ENCODE measurements at places on chromosomes 2 and 18.

GRCh38 chr2:168208652-168209051 is 38.7 kb downstream of the STK39 start:
- no peak for DNase-seq

DNA sequence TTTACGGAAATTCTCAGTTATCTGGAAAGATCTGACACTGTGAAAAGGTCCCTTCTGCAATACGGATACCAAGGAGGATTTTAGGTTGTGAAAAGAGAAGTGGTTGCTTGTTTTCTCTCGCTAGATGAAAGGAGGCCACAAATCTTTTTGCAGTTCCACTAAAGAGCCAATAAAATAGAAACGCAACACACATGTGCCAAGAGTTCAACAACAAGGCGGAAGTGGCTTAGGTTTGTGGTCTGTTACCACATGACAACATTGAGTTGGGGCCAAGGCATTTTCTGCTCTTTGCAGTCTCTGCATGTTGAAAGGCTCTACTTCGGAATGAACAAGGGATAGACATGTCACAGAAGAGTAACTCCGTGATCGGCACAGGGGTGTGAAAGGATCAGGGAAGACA is 115.7 kb upstream of the OSR1 start:
- peak; percentile 13 for DNase-seq

DNA sequence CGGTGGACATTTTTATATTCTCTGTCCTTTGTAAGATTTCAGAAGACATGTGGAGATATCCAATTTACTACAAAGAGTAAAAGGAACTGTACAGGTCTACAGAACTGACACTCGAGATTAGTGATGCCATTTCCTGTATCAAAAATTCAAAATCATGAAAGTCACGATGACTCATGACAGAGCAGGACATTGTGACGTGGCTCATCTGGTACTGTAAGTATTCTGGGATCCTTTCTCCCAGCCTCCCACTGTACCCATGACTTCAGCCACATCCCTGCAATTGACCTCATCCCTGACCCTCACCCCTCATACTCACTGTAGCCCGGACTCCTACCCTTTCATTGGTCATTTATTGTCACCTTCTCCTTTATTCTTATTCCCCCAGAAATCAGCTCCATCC is 736.5 kb downstream of the EPHA4 start:
- no peak for DNase-seq

DNA sequence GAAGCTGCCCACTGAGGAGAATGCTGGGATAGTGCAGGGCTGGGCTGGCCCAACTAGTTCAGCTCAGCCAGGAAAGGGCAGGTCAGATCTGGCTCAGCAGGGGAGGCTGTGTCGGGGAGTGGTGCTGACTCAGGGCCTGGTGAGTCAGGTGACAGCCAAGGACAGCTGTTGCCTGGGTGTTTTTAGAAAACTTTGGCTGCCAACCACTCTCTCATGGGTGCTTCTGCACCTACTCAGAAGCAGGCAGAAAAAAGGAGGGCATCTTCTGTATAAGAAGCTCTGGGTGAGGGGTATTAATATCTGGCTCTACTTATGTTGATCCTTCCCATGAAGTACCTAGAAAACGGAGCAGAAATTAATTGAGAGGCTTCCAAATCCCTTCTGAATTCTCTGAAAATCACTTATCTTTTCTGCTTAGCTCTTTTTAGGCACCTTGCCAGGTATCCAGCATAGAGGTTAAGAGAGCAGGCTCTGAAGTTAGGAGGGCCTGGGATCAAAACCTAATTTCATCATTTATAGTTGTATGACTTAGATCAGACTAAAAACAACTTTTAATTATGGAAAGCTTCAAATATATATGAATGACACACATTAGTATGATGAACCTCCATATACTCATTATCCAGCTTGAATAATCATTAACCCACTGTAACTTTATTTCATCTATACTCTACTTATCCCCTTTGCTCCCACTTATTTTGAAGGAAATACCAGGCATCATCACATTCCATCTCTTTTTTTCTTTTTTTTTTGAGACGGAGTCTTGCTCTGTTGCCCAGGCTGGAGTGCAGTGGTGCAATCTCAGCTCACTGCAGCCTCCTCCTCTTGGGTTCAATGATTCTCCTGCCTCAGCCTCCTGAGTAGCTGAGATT is 15.5 kb upstream of the RAB10 start:
- DNase-seq, result no peak

- DNase-seq, result no peak
Observed at GRCh38 chr2:149877913-149878312, 290.3 kb upstream of the MMADHC start.

GRCh38 chr18:74990563-74991081 is 218.3 kb downstream of the PTGR3 start:
- no peak for DNase-seq

GRCh38 chr18:354003-354402 is 86.2 kb upstream of the THOC1 start:
- DNase-seq, result no peak

GRCh38 chr2:185279999-185280398 is 458.6 kb upstream of the FSIP2 start:
- DNase-seq, result no peak

DNA sequence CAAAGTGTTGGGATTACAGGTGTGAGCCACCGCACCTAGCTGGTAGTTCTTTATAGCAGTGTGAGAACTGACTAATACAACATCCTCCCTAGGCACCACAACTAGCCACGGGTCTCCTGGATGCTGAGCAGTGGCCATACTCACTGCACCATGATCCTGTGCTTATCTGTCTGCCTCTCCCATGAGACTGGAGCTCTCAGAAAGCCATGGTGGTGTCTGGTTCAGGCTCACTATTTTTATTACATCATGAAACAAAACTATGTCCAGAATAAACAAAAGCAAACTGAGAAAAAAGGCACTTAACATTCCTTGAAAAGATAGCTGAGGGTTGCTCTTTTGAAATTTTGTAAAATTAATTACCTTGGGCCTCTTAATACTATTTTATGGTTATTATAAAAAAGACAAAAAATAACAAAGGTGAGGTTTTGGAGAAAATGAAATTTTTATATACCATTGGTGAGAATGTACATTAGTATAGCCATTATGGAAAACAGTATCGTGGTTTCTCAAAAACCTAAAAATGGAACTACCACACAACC is 90.7 kb upstream of the TFCP2L1 start:
- no peak for DNase-seq

- no peak for DNase-seq
Observed at GRCh38 chr2:234137400-234138014, 87.0 kb downstream of the SPP2 start.

DNA sequence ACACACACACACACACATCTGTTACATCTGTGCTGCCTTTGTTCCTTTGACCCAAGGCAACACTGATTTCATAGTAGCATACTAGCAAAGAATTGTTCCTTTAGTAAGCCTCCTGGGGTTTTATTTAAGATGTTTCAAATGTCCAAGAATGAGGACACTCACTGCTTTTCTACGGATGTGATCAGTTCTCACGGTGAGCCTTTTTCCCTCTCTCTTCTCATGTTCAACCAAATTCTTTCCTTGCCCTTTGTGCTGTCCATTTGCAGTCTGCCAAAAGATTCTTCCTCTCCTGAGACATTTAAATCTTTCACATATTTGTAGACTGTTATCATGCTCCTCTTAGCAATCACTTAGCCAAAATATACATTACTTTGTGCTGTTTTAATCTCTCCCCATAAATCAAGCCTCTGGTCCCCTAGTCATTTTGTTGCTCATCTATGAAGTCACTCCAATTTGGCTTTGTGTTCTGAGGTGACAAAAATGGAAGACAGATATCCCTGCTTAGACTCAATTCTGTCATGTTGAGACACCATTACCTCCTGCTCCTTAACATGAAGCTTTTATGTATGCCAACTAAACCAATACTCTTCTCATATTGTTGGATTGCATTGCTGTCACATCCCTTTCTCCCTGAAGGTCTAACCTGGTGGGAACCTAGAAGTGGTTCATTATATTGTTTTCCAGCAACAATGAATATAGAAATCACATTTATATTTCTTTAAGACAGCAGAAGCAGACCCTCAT is 1605.3 kb upstream of the ACVR2A start:
- no peak for DNase-seq

- no peak for DNase-seq
Observed at GRCh38 chr2:5672749-5673144, 19.4 kb upstream of the SOX11 start.

DNA sequence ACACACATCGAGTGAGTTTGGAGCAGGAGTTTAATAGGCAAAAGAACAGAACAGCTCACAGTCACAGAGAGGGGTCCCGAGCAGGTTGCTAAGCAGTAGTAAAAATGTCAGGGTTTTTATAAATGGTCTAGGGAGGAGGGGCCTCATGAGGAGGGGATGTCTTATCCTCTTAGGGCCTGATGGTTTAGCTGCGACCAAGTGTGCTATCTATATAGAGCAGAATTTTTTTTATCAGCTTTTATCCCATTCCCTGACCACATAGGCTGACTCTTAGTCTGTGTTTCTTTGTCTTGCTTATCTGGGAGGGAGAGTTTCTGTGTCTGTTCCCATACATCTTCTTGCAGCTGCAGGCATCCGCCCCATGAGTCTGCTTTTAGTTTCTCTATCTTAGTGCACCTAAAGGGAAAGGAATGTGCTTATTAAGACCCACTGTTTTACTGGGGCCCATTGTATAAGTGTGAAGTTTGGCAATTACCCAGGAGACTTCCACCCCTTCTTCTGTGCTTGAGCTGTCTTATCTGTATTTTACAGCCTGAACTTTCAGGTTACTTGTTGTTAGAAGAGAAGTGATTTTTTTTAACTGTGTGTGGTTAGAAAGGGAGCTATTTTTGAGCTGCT is 30.4 kb upstream of the GMCL1 start:
- no peak for DNase-seq

- no peak for DNase-seq
Observed at GRCh38 chr2:38619458-38620164, 16.9 kb upstream of the HNRNPLL start.

DNA sequence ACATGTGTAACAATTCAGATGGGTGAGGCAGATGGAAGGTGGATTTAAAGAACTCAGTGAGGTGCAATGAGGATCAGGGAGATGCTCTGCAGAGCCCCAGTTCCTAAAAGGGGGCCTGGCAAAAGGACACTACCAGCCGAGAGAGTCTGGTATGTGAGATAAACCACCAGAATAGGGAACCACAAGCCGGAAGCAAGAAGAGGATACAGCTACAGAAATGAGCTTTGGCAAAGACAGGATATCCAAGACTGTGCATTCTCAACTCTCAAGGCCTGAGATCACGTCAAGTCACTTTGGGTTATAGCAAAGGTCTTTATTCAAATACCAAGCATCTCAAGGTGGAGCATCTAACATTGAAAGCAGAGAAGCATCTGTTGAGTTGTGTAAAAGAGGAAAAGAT is 293.5 kb downstream of the ARHGAP15 start:
- no peak for DNase-seq

DNA sequence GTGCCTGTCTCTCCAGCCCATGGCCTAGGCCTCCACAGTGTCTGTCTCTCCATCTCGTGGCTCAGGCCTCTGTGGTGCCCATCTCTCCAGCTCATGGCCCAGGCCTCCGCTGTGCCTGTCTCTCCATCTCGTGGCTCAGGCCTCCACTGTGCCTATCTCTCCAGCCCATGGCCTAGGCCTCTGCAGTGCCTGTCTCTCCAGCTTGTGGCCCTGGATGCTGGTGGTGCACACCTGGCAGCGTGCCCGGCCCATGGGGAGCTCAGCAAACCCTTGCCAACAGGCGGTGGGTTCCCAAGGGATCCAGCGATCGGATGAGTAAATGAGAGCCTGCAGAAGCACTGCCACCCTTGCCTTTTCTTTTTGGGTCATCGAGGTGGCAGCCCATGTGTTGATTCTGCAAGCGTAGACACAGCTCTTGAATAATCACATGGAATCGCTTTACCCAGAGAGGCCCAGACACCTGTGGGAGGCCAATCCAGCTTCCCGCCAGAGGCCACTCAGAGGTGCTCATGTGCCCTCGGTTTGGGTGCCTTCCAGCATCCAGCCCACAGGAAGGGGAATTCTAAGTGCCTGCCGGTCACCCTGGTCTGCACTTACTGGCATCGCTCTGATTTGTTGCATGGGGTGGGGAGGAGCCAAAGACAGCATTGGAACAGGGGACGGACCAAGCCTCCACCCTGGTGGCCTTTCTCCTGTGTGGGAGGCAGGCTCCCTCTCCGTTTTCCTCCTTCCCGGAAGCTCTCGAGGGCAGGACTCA is 101.8 kb upstream of the HDAC4 start:
- DNase-seq, result no peak

DNA sequence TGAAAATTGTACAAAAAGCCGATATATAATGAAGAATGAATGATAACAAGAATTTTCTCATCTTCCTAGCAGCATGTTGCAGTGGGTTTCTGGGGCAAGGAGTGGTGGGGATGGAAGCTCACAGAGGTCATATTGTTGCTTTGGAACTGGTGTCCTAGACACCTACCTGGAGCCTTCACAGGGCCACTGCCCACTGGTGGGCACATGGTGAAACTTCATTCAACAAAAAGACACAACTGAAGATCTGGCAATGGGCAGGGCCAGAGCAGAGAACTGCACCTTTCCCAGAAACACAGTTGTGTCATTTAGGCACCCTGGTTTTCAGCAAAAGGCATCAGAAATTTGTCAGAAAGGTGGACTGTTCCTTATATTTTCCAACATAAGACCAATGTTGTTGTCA is 115.3 kb downstream of the FHOD3 start:
- no peak for DNase-seq

GRCh38 chr2:96267159-96267971 is 1.3 kb downstream of the CIAO1 start:
- DNase-seq, result peak; percentile 45

GRCh38 chr2:5867056-5867455 is 174.9 kb downstream of the SOX11 start:
- no peak for DNase-seq

DNA sequence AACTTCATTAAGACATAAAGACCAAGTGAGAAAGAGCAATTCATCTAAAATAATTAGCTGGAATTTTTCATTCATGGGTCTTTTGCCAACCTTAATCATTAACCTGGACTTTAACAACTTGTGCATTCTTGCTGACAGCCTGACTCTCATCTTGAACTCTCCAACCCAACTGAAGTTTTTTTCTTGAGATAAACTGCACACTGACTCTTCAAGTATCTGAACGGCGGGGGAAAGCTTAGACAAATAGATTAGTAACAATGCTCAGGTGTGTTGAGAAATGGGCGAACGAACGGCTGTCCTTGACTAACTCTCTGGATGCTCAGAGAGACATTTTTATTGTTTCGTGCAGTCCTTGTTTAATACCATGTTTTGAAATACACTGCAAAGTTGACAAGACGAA is 186.0 kb downstream of the DPP10 start:
- no peak for DNase-seq

- no peak for DNase-seq
Observed at GRCh38 chr18:66344227-66344626, 259.7 kb downstream of the CDH19 start.

DNA sequence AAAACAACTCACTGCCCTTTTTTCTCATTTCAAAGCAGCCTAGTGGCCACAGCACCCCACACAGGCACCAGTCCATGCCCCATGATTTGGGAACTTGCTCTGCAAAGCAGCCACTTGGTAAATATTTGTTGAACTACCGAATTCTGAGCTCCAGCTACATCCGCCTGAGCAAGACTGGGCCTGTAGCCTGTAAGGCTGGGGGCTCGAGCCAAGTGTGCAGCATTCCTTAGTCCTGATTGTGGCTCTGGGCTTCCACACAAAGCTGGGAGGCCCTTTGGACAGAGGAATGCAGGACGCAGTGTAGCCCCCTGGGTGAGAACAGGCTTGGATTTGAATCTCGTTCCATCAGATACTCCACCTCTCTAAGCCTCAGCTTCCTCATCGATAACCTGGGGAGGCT is 88.4 kb downstream of the ACTR2 start:
- no peak for DNase-seq
